ENCODE measurements at places on chromosomes 7 and 10.

GRCh38 chr7:71611986-71612385 is 480.0 kb downstream of the GALNT17 start:
- peaks cover 4% of the 10 kb centered on the region for H3K36me3 ChIP-seq
- H3K27me3 ChIP-seq: no peaks in the 10 kb centered on the region
- DNase-seq: no peak
- H3K27ac ChIP-seq: peak overlapping the region; percentile 70
- peaks cover 43% of the 10 kb centered on the region for H3K4me1 ChIP-seq
- H3K4me3 ChIP-seq: no peak overlapping the region

DNA sequence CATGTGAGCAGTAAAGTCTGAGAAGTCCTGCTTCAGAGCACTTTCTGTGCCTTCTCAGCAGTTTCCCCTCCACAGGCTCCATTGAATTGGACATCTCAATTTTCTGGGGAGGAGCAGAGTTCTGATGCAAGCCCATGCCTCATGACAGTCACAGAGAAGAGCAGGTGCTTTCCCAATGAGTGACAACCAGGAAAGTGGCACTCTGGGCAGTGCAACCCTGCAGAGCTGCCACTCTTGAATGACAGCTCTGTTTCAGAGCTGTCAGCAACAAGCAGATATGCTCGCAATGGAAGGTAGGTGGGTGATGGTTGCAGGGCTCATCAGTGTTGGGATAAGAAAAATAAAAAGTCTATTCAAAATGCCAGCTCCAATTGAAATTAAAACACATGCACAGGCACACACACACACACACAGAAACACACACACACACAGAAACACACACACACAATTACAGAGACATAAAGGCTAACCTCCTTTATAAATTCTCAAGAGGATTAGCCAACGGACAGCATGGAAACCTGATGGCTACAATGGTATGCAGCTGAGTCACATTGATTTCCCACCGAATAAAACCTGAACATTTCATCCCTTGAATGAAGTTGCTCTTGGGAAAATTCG is 50.5 kb downstream of the C10orf67 start:
- H3K4me3 ChIP-seq: no peak overlapping the region
- no peaks in the 10 kb centered on the region for H3K4me1 ChIP-seq
- no peak for DNase-seq
- H3K27ac ChIP-seq: no peak overlapping the region
- H3K27me3 ChIP-seq: peaks cover 34% of the 10 kb centered on the region

- no peaks in the 10 kb centered on the region for H3K27me3 ChIP-seq
- peaks cover 4% of the 10 kb centered on the region for H3K36me3 ChIP-seq
Observed at GRCh38 chr7:116500078-116500853, 728 bp downstream of the CAV2 start.

DNA sequence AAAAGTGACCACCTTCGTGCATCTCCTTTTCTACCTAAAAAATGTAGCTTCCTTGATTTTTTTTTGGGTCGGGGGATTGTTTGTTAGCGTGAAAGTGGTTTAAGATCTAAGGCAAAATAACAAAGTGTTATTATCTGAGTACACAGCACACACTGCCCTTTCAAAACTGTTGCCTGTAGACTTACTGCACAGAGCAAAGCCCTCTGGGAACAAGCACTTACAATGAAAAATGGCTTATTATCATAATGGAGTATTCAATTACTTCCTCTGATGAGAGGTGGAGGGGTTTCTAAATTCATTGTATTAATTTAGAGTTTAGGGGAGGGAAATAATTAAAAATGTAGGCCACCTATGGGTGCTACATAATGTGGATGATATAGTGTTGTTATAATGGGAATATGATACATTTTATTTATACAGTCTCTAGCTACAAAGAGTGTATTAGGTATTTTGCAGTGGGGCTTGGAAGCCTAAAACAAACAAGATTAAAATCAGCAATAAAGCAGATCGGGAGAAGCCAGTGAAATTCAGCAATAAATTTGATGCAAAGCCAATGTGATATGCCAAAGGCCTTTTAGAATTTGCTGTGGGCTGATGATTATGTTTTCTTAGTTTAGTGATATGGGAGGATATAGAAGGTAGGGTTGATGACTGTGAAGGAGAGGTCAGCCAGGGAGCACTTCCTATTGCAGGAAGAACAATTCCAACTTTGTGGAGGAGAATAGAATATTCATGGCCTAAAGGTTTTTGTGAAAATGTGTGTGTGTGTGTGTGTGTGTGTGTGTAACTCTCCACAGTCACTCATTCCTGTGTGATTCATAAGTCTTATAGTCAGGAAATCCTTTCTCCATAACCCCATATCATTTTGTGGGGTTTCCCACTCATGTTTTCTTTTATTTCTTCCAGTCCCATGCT is 17.7 kb upstream of the EXOC4 start:
- H3K4me3 ChIP-seq: no peak overlapping the region
- no peak for DNase-seq
- H3K27me3 ChIP-seq: peaks cover 30% of the 10 kb centered on the region
- no peaks in the 10 kb centered on the region for H3K36me3 ChIP-seq

- H3K27me3 ChIP-seq: no peaks in the 10 kb centered on the region
- no peak for DNase-seq
- no peak overlapping the region for H3K27ac ChIP-seq
- H3K4me1 ChIP-seq: peaks cover 54% of the 10 kb centered on the region
- H3K4me3 ChIP-seq: no peak overlapping the region
Observed at GRCh38 chr7:55187701-55188491, 169.1 kb downstream of the EGFR start.

DNA sequence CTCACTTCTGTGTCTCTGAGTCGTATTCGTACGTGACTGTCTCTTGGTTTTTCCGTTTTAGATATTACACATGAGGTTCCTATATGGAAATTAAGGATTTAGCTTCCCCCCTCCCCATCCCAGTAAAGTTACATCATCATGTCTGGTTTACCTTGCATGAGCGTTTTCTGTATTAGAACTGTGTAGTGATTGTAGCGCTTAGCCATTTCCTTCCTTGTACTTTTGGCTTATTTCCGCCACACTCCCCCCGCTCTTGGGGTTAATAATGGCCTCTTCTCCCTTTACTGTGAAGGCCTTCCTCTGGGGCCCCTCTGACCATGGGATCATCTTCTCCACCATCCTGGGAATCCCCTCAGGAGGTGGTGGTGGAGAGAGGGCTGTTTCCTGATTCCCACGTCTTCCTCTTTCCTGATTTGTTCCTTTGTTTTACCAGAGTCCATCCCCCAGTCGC is 27.2 kb upstream of the AP5Z1 start:
- DNase-seq: no peak
- H3K27ac ChIP-seq: peak overlapping the region; percentile 98
- H3K36me3 ChIP-seq: peaks cover 21% of the 10 kb centered on the region
- H3K4me3 ChIP-seq: no peak overlapping the region

GRCh38 chr10:19728964-19729363 is 87.3 kb upstream of the PLXDC2 start:
- peaks cover 7% of the 10 kb centered on the region for H3K4me1 ChIP-seq
- peaks cover 2% of the 10 kb centered on the region for H3K36me3 ChIP-seq
- H3K27ac ChIP-seq: no peak overlapping the region
- H3K4me3 ChIP-seq: no peak overlapping the region
- H3K27me3 ChIP-seq: peaks cover 6% of the 10 kb centered on the region
- no peak for DNase-seq

GRCh38 chr10:36141856-36142560 is 499.9 kb upstream of the FZD8 start:
- no peak for DNase-seq
- no peak overlapping the region for H3K4me3 ChIP-seq
- H3K4me1 ChIP-seq: peaks cover 9% of the 10 kb centered on the region
- no peaks in the 10 kb centered on the region for H3K36me3 ChIP-seq
- H3K27ac ChIP-seq: peak overlapping the region; percentile 16

GRCh38 chr10:28284126-28284525 is 18.7 kb downstream of the MPP7 start:
- peak overlapping the region; percentile 97 for H3K27ac ChIP-seq
- no peak overlapping the region for H3K4me3 ChIP-seq
- peaks cover 11% of the 10 kb centered on the region for H3K36me3 ChIP-seq
- no peaks in the 10 kb centered on the region for H3K27me3 ChIP-seq
- peaks cover 82% of the 10 kb centered on the region for H3K4me1 ChIP-seq

DNA sequence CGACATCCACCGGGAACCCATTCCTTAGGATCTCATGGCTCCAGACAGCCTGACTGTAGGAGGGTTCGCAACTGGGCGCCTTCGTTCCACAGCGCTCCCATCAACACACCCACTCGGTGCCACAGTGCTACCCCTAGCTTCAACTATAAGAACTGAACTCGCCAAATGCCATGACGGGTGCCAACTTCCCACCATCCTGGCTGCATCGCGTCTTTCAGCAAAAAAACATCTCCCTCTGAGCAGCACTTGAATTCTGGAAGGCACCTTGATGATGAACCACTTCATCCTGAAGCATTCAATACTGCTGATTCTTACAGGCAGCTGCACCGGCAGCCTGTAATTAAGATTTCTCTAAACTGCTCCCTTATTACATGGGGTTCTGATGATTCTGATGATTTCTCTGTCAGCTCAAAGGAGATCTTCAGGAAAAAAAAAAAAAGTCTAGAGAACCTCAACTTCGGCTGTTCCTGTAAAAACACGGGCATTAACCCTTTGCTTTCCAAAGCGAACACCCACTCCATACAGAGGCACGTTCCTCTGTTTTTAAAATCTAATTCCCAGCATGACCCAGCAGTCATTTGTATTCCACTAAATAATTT is 1.3 kb downstream of the CYTH3 start:
- H3K4me1 ChIP-seq: peaks cover 56% of the 10 kb centered on the region
- peak overlapping the region; percentile 93 for H3K27ac ChIP-seq
- no peaks in the 10 kb centered on the region for H3K36me3 ChIP-seq
- peak; percentile 87 for DNase-seq
- H3K4me3 ChIP-seq: peak overlapping the region; percentile 85
- no peaks in the 10 kb centered on the region for H3K27me3 ChIP-seq

- H3K27me3 ChIP-seq: no peaks in the 10 kb centered on the region
- H3K36me3 ChIP-seq: peaks cover 2% of the 10 kb centered on the region
- peak overlapping the region; percentile 95 for H3K4me3 ChIP-seq
- no peak for DNase-seq
- H3K27ac ChIP-seq: peak overlapping the region; percentile 89
- H3K4me1 ChIP-seq: peaks cover 52% of the 10 kb centered on the region
Observed at GRCh38 chr7:107170051-107170915, 1.5 kb downstream of the HBP1 start.

DNA sequence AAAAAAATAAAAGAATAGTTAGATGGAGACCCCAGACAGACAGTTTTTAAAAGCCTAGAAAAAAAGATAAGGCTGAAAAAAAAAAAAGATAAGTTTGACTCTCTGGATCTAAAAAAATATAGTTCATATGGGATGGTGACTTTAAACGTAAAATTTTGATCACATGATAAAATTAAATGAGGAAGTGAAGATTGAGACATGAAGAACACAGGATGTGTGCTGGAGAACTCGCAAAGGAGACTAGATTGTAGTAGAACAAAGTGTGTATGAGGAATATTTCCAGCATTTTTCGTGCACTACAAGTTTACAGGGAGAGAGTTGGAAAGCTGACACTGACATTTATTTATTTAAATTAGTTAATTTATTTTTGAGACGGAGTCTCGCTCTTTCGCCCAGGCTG is 286.4 kb downstream of the PRPF18 start:
- H3K4me3 ChIP-seq: no peak overlapping the region
- no peak for DNase-seq
- peaks cover 45% of the 10 kb centered on the region for H3K4me1 ChIP-seq

GRCh38 chr7:78716876-78717275 is 736.6 kb downstream of the MAGI2 start:
- H3K4me3 ChIP-seq: no peak overlapping the region
- H3K4me1 ChIP-seq: peaks cover 4% of the 10 kb centered on the region
- no peaks in the 10 kb centered on the region for H3K36me3 ChIP-seq
- no peak overlapping the region for H3K27ac ChIP-seq
- H3K27me3 ChIP-seq: no peaks in the 10 kb centered on the region
- no peak for DNase-seq

GRCh38 chr7:50793120-50793946 is 10.6 kb upstream of the GRB10 start:
- H3K4me3 ChIP-seq: peak overlapping the region; percentile 63
- H3K27me3 ChIP-seq: no peaks in the 10 kb centered on the region
- H3K27ac ChIP-seq: peak overlapping the region; percentile 28

GRCh38 chr10:130994191-130994590 is 317.3 kb downstream of the TCERG1L start:
- no peak overlapping the region for H3K27ac ChIP-seq
- no peak for DNase-seq
- H3K4me3 ChIP-seq: no peak overlapping the region
- H3K27me3 ChIP-seq: no peaks in the 10 kb centered on the region
- no peaks in the 10 kb centered on the region for H3K36me3 ChIP-seq

GRCh38 chr10:103739039-103739764 is 116.2 kb downstream of the SH3PXD2A start:
- no peaks in the 10 kb centered on the region for H3K27me3 ChIP-seq
- peak overlapping the region; percentile 19 for H3K27ac ChIP-seq
- no peak overlapping the region for H3K4me3 ChIP-seq
- H3K4me1 ChIP-seq: peaks cover 16% of the 10 kb centered on the region

GRCh38 chr10:92696606-92697383 is 7.0 kb downstream of the HHEX start:
- DNase-seq: no peak
- peak overlapping the region; percentile 59 for H3K4me3 ChIP-seq
- peaks cover 17% of the 10 kb centered on the region for H3K4me1 ChIP-seq
- H3K27me3 ChIP-seq: peaks cover 21% of the 10 kb centered on the region

- no peaks in the 10 kb centered on the region for H3K27me3 ChIP-seq
- peaks cover 6% of the 10 kb centered on the region for H3K36me3 ChIP-seq
- peaks cover 42% of the 10 kb centered on the region for H3K4me1 ChIP-seq
- DNase-seq: no peak
Observed at GRCh38 chr10:73781548-73781878, 335 bp upstream of the CHCHD1 start.

DNA sequence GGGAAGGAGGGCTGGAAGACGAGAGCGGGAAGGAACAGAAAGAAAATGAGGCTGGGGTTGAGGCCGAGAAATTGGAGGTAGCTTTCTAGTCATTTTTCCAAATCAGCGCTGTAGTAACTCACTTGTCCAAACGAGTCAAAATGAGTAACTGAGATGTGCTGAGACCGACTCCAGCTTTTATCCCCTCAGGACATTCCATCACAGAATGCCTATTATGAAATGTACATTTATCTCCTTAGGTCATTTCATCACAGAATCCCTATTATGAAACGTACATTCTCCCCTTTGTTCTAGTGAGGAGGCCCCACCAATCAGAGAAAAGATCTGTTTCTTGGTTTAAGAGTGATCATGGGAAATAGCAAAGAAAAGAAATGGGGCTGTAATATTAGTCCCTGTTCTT is 55.7 kb upstream of the AMPH start:
- no peak overlapping the region for H3K27ac ChIP-seq
- no peaks in the 10 kb centered on the region for H3K36me3 ChIP-seq
- H3K4me1 ChIP-seq: no peaks in the 10 kb centered on the region
- no peak overlapping the region for H3K4me3 ChIP-seq

DNA sequence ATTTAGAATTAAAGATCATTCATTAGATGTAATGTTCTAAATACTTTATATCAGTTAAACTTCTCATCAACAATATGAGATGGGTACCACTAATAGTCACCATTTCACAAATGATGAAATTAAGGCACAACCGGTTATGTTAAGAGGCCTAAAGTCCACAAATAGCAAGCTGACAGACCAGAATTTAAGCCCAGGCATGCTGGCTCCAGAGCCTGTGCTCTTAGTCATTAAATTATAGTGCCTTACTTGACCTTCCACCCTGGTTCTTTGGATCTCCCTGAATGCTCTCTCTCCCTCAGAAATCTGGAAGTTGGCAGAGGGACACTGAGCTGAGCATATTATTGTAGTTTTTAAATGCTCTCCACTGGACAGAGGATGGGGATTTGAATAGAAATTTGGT is 3.6 kb downstream of the LIPN start:
- H3K4me1 ChIP-seq: no peaks in the 10 kb centered on the region
- no peak overlapping the region for H3K27ac ChIP-seq
- H3K36me3 ChIP-seq: no peaks in the 10 kb centered on the region
- no peak for DNase-seq

- H3K4me3 ChIP-seq: no peak overlapping the region
- no peak for DNase-seq
- peaks cover 35% of the 10 kb centered on the region for H3K4me1 ChIP-seq
- no peaks in the 10 kb centered on the region for H3K27me3 ChIP-seq
Observed at GRCh38 chr10:35377050-35377728, 40.9 kb downstream of the CCNY start.

All from osteocyte (in vitro differentiated cells).